Vein endothelial cell (primary cell): ENCODE measurements at places on chromosomes 5 and 9. TPM values are rescaled to one million over a fixed set of nuclear protein-coding genes. Genes with fewer than 3 reads are reported as not detected.

The IFNA13 gene
- total RNA-seq: not detected in 2 replicates

The NPR2 gene
- 5.6 and 5.8 TPM in 2 replicates for total RNA-seq

The OBP2B gene
- not detected in 2 replicates for total RNA-seq

The STKLD1 gene
- 0.33 and 1.6 TPM in 2 replicates for total RNA-seq

The BAAT gene
- 0.10 TPM in 1 of 2 replicates, not detected in the other for total RNA-seq

The PTPDC1 gene
- total RNA-seq: 9.1 and 12.5 TPM in 2 replicates

The THBS4 gene
- total RNA-seq: not detected in 2 replicates

The TNFSF8 gene
- not detected in 2 replicates for total RNA-seq

The SGCD gene
- under 0.01 and 0.19 TPM in 2 replicates for total RNA-seq

The ACTL7B gene
- 0.10 TPM in 1 of 2 replicates, not detected in the other for total RNA-seq

The CMYA5 gene
- 0.10 and 0.33 TPM in 2 replicates for total RNA-seq

The BNC2 gene
- total RNA-seq: 29.0 and 34.3 TPM in 2 replicates

The PCDHB5 gene
- 0.98 and 1.3 TPM in 2 replicates for total RNA-seq

The LCN9 gene
- total RNA-seq: not detected in 2 replicates

The RIMOC1 gene
- 15.0 and 22.4 TPM in 2 replicates for total RNA-seq

The LMX1B gene
- not detected in 2 replicates for total RNA-seq

The TAS2R1 gene
- total RNA-seq: not detected in 2 replicates

The ANGPTL2 gene
- total RNA-seq: 18.8 and 23.8 TPM in 2 replicates

The CCDC112 gene
- 6.9 and 8.5 TPM in 2 replicates for total RNA-seq

The IL9 gene
- not detected in 2 replicates for total RNA-seq

The QRFP gene
- total RNA-seq: not detected in 2 replicates

The LURAP1L gene
- total RNA-seq: 2.3 and 7.2 TPM in 2 replicates

The C9orf57 gene
- total RNA-seq: not detected in 2 replicates

The TPPP gene
- total RNA-seq: under 0.01 TPM in 2 replicates

The SHC3 gene
- total RNA-seq: 0.29 and 1.3 TPM in 2 replicates

The PDLIM4 gene
- total RNA-seq: 47.4 and 56.8 TPM in 2 replicates

The SLC45A2 gene
- 0.10 TPM in 1 of 2 replicates, not detected in the other for total RNA-seq

The GTF3C4 gene
- total RNA-seq: 27.7 and 29.1 TPM in 2 replicates

The UBE2B gene
- total RNA-seq: 32.0 and 38.0 TPM in 2 replicates

The FCHSD1 gene
- total RNA-seq: 29.4 and 32.6 TPM in 2 replicates

The PCDHB15 gene
- 0.98 and 1.1 TPM in 2 replicates for total RNA-seq

The CYFIP2 gene
- total RNA-seq: 21.6 and 29.7 TPM in 2 replicates

The HTR1A gene
- total RNA-seq: not detected in 2 replicates

The CENPK gene
- total RNA-seq: 14.0 and 24.6 TPM in 2 replicates

The AFAP1L1 gene
- total RNA-seq: 98.3 and 130 TPM in 2 replicates

The ZNF883 gene
- 0.48 and 0.65 TPM in 2 replicates for total RNA-seq

The PIP5KL1 gene
- 0.29 and 0.65 TPM in 2 replicates for total RNA-seq

The MOB3B gene
- 0.48 and 0.65 TPM in 2 replicates for total RNA-seq

The PPP3R2 gene
- not detected in 2 replicates for total RNA-seq

The AQP7 gene
- 0.19 TPM in 1 of 2 replicates, not detected in the other for total RNA-seq

The NACC2 gene
- 34.1 and 39.5 TPM in 2 replicates for total RNA-seq

The NDUFAF2 gene
- 14.7 and 22.1 TPM in 2 replicates for total RNA-seq

The PCDHGA11 gene
- total RNA-seq: 11.4 and 12.4 TPM in 2 replicates

The SPINK7 gene
- not detected in 2 replicates for total RNA-seq

The COL15A1 gene
- 1.6 and 5.2 TPM in 2 replicates for total RNA-seq

The IL4 gene
- not detected in 2 replicates for total RNA-seq

The LOX gene
- total RNA-seq: 41.8 and 67.1 TPM in 2 replicates

The LRRTM2 gene
- total RNA-seq: 0.65 and 0.67 TPM in 2 replicates
